ENCODE measurements at places on chromosomes 1 and 21.

DNA sequence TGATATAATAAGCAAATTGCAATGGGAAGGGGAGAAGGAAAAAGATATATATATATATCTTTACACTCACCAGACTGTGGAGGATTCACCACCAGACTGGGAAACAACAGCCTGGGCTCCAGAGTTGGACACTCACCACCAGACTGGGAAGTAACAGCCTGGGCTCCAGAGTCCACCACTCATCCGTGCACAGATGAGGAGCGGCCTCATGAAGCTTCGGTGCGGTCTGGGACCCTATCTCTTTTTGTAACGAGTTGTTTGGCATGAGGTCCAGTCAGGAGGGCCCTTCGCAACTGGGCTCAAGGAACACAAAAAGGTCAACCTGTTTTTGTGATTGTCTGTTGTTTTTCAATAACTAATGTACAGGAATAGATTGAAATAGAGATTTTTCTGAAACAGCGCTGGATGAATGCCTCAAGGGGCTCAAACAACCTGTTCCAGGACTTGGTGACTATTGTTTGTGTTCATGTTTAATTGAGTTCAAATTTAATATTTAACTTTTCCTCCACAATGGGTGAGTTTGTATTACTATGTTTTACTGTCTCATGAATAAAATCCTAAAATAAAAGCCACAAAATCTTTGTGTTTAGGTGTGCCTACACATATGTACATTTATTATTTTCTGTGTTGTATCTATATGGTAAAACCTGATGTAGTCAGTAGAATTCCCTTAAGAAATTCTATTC is 40.1 kb downstream of the S100A10 start:
- DNase-seq, result no peak

DNA sequence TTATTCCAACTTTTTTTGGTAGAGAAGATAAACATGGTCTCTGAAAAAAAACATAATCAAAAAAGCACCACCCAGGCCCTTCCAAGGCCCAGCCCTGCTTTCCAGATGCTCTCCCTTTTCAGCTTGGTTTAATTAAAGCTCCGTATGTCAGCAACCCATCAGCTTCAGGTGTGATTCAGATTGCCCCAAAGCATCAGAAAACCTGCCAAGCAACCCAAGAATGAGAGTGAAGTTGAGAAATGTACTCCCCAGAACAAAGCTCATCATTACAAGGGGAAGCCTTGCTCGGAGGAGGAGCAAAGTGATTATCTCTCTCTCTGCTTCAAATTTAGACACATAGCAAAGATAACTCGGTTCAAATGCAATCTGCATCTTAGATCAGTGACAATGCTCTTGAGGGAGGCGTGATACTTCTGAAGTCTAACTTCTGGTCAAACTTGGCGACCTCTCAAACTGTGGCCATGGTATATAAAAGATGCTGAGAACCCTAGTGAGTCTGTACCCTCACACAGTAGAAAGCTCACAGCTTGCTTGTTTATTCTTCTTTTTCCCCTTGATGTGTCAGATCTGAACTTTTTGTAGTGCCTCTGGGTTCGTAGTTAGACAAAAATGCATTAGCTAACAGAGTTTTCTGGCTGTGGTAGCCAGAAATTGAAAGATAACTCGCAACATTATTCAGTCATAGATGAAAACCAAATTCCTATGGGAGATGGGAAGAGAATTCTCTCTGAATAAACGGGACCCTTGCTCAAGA is 63.3 kb upstream of the ZC3H11B start:
- no peak for DNase-seq

DNA sequence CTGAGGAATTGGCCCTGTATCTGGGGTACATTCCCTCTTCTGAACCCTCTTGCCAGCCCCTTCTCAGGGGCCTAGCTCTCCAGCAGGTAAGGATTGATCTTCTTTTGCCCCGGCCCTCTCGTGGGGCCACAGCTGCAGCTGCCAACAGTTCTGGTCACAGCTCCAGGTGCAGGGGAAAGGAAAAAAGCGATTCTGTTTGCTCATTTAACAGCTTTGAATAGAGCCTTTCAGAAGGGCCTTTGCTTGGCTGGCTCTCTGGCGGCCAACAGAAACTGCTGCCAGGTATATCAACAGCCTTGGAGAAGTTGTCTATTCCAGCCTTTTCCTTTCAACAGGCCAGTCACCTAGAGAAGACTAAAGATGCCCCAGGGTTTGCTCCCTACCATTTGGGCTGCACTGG is 16.1 kb upstream of the FMOD start:
- DNase-seq, result no peak

- DNase-seq, result no peak
These were observed 648.5 kb upstream of the PKN2 start for GRCh38 chr1:88035578-88035977.

- no peak for DNase-seq
These were observed 7.8 kb upstream of the KIF14 start for GRCh38 chr1:200628223-200628881.

DNA sequence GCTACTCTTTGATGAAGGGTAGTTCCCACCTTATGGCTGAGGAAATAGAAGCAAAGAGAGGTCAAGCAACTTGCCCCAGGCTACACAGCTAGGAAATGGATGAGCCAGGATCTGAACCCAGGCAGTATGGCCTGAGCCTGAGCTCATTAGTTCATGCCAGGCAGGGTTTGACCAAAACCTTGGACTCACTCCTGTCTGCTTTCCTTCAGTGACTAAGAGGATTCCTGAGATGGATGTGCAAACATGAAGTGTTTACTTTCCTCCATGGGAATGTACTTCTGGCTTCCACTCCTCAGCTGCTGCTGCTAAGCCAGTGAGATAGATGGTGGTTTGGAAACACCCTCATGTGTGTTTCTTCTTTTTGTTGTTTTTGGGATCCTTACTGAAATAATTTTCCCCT is 35.1 kb upstream of the ERRFI1 start:
- DNase-seq, result no peak

DNA sequence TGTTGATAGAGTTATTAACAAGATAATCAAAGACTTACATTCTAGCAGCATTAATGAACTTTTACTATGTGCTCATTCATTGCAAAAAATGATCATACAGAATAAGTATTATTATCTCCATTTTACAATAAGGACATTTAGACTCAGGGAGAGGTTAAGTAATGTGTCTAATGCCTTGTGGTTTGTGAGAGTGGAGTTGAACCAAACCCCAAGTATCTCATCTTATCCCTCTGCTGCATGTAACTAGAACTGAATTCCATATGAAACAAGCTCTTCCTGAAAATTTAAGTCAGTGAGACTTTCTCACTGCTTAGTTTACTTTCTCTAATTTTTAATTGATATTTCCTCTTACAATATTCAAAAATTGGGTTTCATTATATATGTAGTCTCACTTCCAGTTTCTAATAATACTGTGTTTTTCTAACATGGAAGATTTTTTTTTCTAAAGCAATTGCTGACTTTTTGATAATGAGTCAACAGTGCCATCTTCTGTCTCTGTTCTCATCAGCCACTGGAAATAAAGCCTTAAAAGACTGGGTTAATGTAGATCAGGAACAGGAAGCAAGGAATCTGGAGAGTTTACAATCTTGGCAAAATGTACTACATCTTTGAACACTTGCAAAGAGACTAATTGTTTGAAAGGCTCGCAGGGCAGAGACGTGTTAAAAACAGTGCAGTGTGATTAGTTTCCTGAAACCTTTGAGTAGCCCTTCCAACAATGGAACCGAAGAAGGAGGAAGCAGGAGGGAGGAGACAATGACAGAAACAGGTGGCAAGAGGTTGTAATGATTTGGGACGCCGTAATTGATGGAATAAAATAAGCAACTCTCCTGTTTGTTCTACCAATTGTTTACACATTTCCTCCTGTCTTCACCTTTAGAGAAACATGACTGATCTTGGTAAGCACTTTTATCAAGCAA is 567.6 kb downstream of the MRPL39 start:
- peak; percentile 63 for DNase-seq

DNA sequence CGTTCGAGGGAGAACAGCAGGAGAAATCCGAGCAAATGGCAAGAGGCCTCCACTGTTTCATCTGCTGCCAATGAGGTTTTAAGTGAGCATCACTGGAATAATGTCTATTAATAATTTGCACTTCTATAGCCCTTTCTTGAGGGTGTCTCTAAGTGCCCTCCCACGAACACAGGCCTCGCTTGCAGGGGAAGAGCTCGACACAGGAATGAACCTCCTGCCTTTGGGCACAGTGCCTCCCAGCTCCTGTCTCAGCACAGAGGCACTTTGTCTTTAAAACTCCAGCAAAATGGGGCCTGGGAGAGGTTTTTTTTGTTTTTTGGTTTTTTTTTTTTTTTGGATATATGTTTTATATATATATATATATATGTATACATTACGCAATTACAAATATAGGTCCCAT is 56.6 kb downstream of the OLIG1 start:
- no peak for DNase-seq

DNA sequence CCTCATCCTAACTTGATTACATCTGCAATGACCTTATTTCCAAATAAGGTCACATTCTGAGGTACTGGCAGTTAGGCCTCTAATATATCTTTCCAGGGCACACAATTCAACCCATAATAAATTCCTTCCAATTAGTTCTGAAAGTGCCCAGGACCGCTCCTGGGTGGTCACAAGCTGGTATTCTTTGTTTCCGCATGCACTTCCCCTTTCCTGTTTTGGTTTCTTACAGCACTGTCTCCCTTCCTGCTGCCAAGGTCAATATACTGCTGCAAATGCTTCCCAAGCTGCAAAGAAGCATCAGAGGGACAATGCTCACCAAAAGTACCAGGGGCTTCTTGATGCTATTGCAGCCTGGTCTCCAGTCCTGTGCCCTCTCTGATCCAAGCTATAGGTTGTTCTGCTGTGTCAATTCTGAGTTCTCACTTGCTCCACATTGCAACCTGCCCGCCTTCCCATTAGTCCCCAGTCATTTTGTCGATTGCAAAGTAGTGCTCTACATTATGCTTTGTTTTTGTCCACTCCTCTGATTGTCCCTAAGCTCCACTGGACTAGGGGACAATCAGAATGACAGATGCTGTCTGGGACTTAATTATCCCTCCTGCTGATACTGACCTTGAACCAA is 13.9 kb upstream of the XPR1 start:
- DNase-seq, result no peak

DNA sequence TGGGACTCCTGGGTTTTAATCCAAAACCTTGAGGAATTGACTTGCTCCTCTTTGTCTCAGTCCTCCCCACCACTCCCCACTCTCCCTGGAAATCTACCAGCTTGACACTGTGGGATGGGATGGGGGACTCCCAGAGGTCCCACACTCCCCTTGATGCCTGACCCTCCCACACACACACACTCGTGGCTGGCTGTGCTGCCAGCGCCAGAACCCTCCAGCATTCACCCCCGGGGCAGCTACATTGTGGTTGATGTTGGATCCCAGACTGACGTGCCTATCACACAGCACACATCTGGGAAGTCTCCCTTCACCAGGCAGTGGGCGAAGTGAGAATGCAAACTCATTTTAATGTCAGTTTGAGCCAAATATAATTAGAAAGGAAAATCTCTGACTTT is 10.0 kb downstream of the KIRREL1 start:
- DNase-seq, result no peak

GRCh38 chr21:32956061-32956656 is 69.6 kb upstream of the OLIG2 start:
- DNase-seq, result no peak

GRCh38 chr1:92488832-92489231 is 2.1 kb upstream of the GFI1 start:
- no peak for DNase-seq

DNA sequence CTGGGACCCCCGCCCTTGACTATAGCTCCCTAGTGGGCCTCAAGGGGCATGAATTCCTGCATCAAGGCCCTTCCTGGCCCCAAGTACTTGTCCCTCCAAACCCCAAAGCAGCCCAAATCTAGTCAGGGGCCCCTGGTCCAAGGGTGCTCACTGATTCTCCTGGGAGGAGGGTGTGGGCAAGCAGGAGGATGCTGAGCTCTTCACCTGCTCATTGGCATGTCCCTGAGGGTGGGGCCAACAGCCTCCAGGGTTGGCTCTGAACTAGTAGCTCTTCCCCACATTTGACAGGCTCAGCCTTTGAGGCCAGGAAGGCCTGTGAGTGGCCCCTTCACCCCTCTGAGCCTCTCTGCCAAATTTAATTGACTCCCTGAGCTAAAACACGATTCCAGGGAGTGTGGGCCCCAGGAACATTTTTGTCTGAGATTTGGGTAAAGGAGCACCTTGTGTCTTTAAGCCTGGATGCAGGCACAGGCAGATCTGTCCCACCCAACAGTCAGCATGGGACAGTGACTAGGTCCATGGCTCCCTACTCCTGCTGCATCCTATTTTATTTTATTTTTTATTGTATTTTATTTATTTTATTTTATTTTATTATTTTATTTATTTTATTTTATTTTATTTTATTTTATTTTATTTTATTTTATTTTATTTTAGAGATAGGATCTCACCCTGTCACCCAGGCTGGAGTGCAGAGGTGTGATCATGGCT is 11.0 kb upstream of the WNT9A start:
- DNase-seq, result no peak

DNA sequence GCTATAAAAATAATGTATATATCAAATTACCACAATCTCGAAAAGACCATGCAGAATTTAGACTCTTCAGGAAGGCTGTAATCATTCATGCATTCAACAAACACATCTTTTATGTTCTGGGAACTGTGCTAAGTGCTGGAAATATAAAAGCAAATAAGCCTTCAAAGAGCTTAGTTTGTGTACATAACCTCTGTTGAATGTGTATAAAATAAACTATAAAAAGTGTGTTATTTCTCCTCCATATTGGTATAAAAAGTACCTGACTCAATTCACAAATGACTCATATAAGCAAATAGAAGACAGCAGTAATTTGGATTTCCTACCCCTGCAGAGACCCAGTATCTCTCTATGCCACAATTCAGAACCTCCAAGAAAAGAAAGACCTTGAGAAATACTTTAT is 36.8 kb downstream of the RAB3GAP2 start:
- no peak for DNase-seq

DNA sequence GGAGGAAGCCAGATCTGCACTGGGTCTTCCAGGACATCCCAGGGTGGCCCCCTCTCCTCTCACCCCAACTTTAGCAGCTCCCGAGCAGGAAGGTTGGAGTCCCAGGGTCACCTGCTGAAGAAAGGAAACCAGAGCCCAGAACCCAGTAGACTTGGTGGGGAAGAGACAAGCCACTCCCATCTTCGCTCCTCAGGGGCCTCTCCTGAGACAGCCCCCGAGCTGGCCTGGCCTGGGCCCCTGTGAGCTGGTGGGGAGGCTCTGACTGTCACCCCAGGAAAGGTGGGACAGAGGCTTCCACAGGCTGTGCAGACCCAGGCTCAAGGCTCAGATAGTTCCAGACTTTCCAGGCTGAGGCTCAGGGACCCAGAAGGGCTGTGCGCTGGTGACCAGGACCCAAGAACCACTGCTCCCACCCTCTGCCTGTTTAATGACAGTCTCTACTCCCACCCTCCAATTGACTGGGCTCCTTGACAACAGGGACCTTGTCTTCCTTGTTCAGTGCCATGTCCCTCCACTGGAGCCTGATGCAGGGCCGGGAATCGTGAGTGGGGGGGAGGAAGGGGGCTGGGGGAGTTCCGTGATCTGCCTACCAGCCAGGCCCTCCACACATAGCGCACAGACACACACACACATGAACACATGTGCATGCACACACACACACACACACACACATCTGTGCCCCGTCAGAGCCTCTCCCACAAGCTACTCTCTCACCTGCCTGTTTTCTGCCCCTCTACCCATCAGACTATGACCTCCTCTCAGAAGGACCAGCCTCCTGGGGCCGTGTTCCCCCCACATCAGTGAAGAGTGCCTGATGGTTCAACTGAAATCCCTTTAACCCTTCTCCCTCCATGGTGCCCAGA is 401.2 kb downstream of the MATN1 start:
- no peak for DNase-seq

- no peak for DNase-seq
These were observed 151.1 kb downstream of the LYPLAL1 start for GRCh38 chr1:219324629-219325367.

All from NCI-H446 treated with DMSO at 0.1 percent for 48 hours (cell line).